ENCODE measurements at places on chromosomes 6 and 20.

- DNase-seq = no peak
These were observed 12.8 kb downstream of the PI16 start for GRCh38 chr6:36967301-36967700.

- peak; percentile 42 for DNase-seq
These were observed 95.9 kb upstream of the JAG1 start for GRCh38 chr20:10769700-10770099.

- DNase-seq = peak; percentile 90
These were observed at the start of gene ZSCAN23 for GRCh38 chr6:28443112-28443773. ZSCAN23 (minus strand) TSS chr6:28443491; CDS start chr6:28436266, 7,225 bp downstream.

DNA sequence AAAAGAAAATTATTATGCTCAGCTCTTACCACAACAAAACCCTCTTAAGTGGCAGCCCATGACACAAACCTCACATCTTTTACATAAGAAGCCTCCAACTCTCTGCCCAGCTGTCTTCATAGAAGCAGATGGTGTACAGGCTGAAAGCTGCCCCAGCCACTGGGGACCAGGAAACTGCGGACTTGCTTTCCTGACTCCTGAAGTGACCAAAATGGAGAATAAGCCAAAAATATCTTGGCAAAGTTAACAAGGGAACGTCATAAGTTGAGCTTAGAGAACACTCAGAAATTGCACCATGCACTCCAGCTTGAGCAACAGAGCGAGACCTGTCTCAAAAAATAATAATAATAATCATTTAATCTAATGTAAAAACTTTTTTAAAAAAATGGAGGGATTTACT, 160.3 kb upstream of the CDYL start:
- DNase-seq = no peak

- DNase-seq = peak; percentile 58
These were observed 76.4 kb upstream of the RNF24 start for GRCh38 chr20:4091490-4092479.

GRCh38 chr20:33822991-33823390, 11.8 kb downstream of the CHMP4B start:
- no peak for DNase-seq

DNA sequence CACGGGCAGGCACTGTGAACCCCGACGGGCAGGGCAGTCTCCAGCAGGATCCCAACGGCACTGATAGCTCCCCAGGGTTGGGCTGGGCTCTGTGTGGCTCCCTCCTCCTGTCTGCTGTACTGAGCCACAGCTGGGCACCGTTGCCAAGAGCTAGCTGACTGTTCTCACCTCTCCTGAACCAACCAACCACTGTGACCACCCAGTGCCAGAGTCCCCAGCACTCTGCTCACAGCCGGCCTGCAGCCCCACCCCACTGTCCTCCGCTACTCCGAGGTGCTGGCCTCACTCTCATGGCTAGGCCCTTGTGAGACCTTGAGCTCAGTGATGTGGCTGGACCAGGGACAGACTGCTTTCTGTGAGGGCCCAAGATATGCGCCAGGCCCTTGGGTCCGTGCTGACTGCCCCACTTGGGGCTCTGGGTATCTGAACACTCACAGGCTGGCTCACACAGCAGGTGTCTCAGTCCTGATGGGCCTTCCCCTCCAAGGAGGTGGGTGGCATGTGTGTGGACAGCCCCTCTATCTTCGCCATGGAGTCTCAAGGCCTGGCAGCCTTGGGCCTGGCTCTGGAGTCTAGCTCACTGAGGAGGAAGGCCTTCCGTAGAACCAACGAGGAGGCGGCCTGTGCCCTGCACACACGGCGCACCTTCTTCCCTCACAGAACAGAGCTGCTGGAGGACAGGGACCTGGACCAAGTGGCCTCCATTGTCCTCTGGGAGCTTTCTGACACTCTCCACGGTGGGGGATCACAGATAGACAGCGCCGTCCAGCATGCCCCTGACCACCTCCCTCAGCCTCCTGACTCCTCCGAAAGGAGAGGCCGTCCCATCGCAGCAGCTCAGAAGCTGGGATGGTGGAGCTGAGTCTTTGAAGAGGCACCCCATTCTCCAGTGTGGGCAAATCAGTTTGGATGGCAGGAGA, 53.5 kb downstream of the TCP11 start:
- no peak for DNase-seq

- no peak for DNase-seq
These were observed 165.0 kb downstream of the TBC1D7 start for GRCh38 chr6:13163161-13163944.

DNA sequence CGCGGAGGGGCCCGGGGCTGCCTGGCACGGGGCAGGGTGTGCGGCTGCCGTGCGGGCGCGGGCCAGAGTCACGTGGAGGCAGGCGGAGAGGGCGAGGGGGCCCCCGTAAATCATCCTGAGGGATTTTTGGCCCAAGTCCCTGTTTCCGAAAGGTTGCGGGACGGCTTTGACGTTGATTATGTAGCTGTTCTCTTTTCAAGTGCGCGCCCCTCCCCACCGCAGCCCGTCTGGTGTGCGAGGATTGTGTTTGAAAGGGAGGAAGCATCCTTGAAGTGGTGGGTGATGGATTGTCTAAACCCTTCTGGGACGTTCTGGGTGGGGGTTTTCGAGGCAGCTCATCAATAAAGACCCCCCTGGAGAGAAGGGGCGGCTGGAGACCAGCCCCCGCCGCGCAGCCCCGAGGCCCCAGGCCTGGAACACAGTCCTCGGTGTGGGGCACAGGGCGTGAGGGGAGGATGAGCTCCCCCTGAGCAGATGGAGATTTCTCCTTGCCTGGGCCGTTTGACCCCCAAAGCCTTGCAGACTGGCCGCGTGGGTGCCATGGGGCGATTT, 7.0 kb upstream of the FOXF2 start:
- DNase-seq = no peak

DNA sequence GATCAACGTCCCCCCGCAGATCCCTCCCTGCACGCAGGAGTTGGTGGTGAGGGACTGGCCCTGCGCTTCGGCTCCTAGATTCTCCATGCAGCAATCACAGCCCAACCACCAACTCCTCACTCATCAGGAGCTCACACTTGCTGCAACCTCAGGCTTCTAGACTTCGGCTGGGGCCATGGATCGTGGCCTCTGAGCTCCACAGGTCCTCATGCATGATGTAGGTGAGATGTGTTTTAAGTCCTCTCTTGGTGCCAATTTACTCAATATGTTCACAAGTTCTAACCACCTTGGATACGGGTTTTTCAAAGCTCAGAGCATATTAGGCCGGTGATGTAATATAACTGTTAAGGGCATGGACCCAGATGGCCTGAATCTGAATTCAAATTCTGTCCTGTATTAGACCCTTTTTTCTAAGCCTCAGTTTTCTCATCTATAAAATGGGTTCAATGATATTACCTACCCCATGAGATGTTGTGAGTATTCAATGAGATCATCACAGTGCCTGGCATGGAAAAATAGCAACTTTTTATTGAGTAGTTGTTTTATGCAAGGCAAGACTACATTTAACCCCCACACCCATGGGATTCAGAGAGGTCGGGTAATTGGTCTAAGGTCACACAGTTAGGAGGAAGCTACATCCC, 31.0 kb downstream of the SUN5 start:
- DNase-seq = no peak

- no peak for DNase-seq
These were observed 75.5 kb downstream of the DOK5 start for GRCh38 chr20:54550776-54551396.

- DNase-seq = no peak
These were observed 51.9 kb downstream of the FAM120B start for GRCh38 chr6:170358496-170358895.

- no peak for DNase-seq
These were observed 58.0 kb upstream of the GATA5 start for GRCh38 chr20:62533591-62534495.

DNA sequence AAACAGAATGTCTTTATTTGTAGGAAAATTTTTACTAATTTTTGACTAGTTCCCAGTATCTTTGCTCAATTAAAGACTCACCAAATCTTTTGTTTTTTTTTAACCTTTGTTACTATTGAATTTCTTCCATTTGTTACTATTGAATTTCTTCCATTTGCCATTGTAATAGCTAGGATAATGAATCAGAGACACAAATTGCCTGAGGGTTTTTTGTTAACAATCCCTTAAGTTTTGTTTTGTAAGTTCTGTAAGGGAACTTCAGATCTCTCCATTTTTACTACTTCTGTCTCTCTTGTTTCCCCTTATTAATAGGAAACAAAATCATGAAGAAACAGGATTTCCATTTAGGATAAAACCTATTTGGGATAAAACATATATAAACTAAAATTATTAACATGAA, 104.3 kb downstream of the MAP3K4 start:
- peak; percentile 58 for DNase-seq
